ENCODE measurements at places on chromosomes 11 and 22. TPM values are rescaled to one million over a fixed set of nuclear protein-coding genes. Genes with fewer than 3 reads are reported as not detected.

GRCh38 chr11:106714199-106714598 is 304.1 kb downstream of the GUCY1A2 start:
- DNase-seq, result no peak

- no peak for DNase-seq
These were observed 190.2 kb downstream of the BUD13 start for GRCh38 chr11:116582571-116582970.

DNA sequence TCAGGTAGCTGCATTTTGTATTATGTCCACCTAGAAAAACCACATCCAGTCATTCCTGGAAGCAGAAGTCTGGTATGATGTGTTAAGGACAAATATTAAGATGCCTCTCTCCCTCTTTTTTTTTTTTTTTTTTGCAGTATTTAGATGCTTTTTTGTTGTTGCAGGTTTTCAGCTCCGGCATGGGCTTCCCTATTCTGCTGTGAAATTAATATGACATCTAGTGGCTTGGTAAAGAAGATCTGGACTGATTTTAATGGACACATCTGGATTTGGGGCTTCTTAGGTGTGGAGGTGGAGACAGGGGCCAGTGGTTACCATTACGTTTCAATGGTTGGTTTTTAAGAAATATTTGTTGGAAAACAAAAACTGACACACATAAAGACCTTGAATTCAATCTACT is 47.5 kb upstream of the RASSF10 start:
- no peak for DNase-seq

DNA sequence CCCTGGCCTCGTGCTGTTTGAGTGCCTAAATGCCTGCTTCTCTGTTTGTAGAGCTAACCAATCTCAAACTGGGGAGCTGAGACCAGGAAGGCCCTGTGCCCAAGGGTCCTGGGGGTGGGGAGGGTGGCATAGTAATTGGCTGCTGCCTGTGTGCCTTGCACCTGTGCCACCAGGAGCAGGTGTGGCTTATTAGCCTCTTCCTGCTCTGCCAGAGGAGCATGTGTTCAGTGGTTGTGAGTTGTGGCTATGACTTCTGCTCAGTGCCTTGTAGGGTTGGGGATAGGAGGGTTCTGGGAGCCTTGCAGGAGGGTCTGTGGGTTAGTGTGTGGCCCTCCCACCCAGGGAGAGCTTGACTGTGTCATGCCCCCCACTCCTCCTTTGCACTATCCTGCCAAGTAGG is 109.2 kb downstream of the ZBTB16 start:
- no peak for DNase-seq

DNA sequence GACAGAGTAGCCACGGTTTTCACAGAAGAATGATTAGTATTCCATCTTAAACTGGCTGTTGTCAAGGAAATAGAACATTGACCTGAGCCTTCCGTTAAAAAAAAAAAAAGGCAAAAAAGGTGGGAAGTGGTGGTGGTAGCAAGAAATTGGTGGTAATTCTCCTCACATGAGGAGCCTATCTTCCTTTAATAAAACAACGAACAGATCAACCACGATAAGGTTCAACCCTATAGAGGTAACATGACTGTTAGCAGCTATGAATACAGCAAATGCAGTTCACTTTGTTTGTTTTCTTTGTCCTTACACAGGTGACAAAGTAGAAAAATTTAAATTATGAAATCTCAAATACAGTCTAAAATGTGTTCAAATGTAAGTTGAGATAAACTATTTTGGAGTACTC is 181.6 kb downstream of the TTC28 start:
- no peak for DNase-seq

GRCh38 chr11:22634897-22635629 is 9.4 kb upstream of the FANCF start:
- no peak for DNase-seq

GRCh38 chr22:48070760-48071159 is 1308.3 kb downstream of the TBC1D22A start:
- DNase-seq, result no peak

DNA sequence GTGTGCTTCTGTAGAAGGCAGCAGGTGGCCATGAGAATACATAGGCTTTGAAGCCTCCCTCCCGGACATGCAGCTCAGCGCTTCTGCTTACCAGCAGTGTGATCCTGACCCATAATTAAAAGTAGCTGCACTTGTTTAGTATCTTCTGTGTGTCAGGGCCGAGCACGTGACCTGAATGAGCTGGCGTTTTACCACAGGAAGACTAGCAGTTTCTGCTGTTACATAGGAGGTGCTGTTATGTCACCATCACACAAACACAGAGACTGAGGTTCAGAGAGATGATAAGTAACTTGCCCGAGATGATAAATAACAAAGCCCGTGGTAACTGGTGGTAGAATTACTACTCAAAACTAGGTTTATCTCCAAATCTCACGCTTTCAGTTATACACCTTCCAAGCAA is 329.5 kb downstream of the OPCML start:
- DNase-seq, result no peak

GRCh38 chr11:76859708-76860227 is 950 bp upstream of the ACER3 start:
- DNase-seq, result no peak

The PLAAT4 gene
- 12.4 TPM for total RNA-seq

The PAFAH1B2 gene
- 69.9 TPM for total RNA-seq

The GRM5 gene
- total RNA-seq, result 4.3 TPM

The DMC1 gene
- 1.5 TPM for total RNA-seq
